ENCODE measurements at places on chromosomes 4 and X.

- DNase-seq: no peak
Observed at GRCh38 chrX:114166601-114167000, 417.3 kb upstream of the HTR2C start.

DNA sequence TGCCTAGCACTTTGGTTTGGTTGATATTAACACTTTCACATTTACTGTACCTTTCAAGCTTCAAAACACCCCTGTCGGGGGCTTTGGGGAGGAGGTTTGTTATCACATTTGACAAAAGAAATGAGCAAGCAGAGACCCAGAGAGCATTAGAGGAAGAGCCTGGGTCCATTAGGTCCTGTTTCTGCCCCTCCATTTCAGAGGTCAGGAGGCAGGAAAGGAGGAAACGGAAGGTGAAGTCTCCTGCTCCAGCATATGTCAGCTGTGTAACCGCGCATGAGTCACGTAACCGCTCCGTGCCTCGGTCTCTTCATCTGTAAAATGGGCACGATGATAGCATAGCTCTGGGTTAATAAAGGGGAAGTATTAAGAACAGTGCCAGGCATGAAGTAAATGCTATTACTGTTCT, 201.9 kb upstream of the BCOR start:
- no peak for DNase-seq

DNA sequence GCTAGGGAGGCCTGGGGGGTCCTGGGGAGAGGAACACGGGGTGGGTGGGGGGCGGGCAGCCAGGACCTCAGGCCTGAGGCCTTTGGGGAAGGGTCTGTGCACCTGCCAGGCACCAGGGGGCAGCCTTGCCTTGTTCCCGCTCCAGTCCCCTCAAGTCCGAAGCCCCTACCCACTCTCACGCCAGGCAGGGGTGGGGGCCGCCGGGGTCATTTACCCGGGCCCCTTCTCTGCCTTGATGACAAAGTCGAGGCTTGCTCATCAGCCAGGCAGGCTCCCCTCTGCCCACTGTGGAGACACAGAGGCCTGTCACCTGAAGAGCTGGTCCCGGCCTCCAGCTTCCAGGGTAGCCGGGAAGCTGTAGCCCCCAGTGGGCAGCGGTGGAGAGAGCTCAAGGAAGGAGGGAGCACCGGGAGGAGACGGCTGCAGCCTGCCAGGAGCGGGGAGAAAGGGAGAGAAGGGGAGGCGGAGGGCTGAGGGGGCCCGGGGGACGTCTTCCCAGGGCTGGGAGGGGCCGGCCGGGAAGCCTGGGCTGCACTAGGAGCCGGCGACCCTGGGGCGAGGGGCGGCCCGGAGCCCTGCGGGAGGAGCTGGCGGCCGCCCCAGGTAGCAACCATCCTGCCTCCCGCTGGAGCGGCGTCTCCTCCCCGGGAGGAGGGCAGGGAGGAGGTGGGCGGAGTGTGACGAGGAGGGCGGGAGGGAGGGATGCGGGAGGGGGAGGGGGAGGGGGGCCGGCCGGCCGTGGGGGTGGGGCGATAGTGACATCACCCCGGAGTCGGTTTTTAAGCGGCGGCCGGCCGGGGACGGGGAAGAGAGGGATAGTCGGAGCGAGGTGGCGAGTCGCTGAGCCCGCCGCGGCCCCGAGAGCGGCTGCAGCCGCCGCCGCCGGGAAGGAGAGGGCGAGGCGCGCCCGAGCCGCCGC, at the start of gene SLC6A8:
Gene SLC6A8 (plus strand): TSS at position 806 of the 919 bp plus-strand sequence. CDS start 649 bp downstream, outside the sequence.
- peak; percentile 27 for DNase-seq

- no peak for DNase-seq
Observed at GRCh38 chr4:151034829-151035228, 19.7 kb upstream of the LRBA start.

- DNase-seq: no peak
Observed at GRCh38 chr4:28251831-28252230, 1391.2 kb downstream of the STIM2 start.

GRCh38 chr4:89482251-89482650, 174.7 kb upstream of the GPRIN3 start:
- no peak for DNase-seq

DNA sequence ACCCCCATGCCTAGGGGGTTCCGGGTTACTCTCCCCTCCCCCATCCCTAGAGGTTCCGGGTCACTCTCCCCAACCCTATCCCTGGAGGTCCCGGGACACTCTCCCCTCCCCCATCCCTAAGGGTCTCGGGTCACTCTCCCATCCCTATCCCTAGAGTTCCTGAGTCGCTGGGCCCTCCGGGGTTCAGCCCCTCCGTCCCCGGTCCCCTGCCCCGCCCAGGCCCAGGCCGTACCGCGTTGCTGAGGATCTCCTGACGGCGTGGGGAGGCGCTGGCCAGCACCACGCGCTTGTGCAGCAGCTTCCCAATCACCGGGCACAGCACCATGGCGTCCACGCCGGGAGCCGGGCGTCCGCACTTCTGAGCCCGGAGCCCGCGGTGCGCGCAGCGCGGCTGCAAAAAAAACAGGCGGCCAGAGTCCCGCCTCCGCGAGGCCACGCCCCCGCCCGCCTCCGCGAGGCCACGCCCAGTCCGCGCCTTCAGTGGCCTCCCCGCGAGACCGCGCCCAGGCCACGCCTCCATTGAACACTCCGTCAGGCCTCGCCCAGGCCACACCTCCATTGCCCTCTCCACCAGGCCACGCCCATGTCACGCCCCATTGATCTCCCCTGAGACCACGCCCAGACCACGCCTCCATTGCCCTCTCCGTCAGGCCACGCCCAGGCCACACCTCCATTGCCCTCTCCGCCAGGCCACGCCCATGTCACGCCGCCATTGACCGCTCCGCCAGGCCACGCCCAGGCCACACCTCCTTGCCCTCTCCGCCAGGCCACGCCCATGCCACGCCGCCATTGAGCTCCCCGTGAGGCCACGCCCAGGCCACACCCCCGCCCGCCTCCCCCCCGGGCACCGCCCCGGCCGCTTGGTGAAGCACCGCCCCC, at the start of gene ASMTL:
Gene ASMTL (minus strand): TSS at position 394 of the 879 bp plus-strand sequence. CDS start 69 bp downstream, at position 325.
- DNase-seq: peak; percentile 99

- DNase-seq: no peak
Observed at GRCh38 chr4:38802561-38803355, 1.8 kb downstream of the TLR1 start.

All from GM04504 (cell line).